ENCODE measurements at places on chromosomes 12 and 14.

DNA sequence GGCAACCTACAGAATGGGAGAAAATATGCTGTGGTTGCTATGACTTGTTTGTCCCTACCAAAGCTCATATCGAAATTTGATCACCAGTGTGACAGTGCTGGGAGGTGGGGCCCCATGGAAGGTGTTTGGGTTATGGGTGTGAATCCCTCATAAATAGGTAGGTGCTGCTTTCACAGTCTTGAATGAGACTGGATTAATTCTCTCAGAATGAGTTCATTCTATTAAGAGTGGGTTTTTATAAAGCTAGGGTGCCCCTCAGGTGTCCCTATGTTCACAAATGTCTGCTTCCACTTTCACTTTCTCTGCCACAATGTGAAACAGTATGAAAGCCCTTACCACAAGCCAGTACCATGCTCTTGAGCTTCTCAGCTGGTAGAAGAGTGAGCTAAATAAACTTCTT is 133.5 kb downstream of the CPNE8 start:
- DNase-seq: no peak

- peak; percentile 34 for DNase-seq
Measured at GRCh38 chr14:89351516-89352404, 65.3 kb downstream of the FOXN3 start.

DNA sequence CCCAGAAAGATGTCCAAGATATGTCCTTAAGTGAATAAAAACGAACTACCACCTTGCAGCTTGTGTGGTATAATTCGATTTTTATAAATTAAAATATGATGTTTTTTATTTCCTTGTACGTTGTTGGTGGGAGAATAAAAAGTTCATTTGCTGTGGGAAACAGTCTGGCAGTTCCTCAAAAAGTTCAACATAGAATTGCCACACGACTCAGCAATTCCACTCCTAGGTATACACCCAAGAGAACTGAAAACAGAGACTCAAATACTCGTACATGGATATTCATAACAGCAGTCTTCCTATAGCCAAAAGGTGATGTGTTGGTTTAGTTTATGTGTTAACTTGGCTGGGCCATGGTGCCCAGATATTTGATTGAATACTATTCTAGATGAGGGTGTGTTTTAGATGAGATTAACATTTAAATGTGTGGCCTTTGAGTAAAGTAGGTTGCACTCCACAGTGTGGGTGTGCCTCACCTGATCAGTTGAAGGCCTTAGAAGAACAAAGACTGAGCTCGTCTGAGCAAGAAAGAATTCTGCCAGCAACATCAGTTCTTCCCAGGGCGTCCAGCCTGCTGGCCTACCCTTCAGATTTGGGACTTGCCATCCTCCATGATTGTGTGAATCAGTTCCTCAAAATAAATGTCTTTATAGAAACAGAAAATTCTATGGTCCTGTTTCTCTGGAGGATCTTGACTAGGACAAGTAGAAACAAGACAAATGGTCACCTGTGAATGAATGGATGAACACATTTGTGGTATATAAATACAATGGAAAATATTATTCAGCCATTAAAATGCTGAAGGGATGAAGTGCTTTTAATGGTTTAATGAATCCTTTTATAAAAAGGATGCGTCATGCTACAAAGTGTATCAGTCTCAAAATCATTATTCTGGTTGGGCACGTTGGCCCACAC is 5.1 kb upstream of the DENR start:
- no peak for DNase-seq

DNA sequence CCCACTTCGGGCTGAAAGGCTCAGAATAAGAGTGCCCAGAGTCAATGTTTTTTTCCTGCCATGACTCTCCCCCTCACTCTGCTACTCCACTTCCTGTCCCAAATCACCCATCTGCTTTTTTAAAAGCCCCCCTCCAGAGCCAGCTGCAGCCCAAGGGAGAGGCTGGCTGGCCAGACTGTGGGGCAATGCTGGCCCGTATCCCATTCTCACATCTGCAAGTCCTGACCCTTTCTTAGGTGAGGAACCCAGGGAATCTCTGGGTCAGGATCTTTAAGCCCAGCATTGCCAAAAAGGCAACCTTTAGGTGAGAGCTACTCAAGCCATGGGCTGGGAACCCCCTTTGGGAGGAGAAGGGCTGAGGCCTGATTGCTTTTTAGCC is 1.7 kb upstream of the ITGA5 start:
- no peak for DNase-seq

- DNase-seq: no peak
Measured at GRCh38 chr12:22687361-22688076, 62.5 kb downstream of the ETNK1 start.

- DNase-seq: no peak
Measured at GRCh38 chr12:106696681-106697417, 77.6 kb upstream of the RIC8B start.

GRCh38 chr12:107759410-107759809 is 1.5 kb downstream of the PRDM4 start:
- DNase-seq: peak; percentile 27

DNA sequence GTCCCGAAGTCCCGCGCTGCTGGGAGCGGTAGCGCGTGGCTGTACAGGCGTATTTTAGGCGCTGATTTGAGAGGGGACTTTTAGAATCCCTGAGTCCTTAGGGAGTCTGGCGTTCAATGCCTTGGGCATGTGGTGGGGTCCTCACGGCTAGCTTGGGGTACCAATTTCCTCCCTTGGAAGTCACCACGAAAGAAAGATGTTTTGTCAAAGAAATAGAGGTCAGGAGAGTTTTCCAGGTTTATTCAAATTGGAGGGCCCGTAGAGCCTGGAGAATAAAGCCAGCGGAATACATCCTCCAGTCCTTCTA is 63.9 kb downstream of the KLHL28 start:
- no peak for DNase-seq

DNA sequence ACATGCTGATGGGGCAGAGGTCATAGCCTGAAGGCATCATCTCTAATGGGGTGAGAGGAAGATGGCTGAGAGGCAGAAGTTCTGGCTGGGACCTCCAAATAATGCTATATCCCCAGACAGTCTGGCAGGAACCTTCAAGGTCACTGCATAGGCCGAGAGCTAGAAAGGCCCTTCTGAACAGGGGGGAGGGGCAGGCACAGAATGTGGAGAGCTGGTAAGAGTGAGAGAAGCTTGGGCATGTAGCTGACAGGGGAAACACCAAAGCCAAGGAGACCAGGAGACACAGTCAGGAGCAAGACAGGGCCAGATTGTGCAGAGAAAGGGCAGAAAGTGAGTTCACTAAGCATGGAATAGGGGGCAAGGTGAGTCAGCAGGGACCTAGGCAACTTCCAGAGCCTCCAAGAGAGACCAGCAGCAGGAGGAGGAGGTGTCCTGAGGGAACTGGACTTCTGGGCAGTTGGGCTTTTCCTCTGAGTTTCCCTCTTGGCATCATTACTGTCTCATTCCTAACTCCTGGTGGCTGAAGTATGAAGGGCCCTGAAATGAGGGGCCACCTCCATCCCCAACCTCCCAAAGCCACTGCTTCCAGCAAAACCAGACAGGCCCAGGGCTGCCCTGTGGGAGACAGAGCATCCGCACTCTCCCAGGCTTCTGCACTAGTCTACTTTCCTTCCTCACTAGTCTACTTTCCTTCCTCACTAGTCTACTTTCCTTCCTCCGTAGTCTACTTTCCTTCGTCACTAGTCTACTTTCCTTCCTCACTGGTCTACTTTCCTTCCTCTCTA is 17.1 kb downstream of the ANO2 start:
- no peak for DNase-seq

- DNase-seq: peak; percentile 85
Measured at GRCh38 chr12:127280393-127281275, 986.3 kb upstream of the TMEM132C start.

DNA sequence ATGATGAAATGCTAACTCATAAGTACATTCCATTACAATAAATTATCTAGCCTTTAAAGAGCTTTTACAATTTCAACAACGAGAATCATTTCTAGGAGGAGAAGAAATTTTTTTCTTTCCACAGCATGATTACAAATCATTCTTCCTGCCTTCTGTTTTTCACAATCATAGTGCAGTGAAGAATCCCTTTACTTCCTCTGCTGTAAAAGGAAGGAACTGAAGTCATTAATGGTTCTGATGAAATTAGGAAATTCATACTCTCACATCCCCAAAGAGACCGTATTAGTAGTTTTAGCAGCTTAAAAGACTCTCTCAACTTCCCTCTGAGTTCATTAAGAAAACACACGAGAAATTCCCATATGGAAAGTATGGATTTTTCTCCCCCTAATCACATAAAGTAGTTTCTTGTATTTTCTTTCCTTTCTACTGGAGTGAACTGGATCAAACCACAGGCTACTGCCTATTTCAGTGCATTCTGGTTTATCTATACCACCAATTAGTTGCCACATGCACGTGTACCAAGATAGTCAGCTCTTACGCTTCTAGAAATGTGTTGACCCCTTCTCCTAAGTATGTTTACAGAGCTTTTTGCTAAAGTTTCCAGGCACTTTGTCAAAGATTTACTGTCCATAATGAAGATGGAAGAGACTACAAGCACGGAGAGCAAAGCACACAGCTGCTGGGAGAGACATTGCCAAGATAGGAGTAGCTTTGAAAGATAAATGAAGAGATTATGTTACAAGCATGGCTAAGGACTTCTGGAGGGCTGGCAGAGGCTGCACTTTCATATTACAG is 58.9 kb upstream of the KITLG start:
- no peak for DNase-seq

DNA sequence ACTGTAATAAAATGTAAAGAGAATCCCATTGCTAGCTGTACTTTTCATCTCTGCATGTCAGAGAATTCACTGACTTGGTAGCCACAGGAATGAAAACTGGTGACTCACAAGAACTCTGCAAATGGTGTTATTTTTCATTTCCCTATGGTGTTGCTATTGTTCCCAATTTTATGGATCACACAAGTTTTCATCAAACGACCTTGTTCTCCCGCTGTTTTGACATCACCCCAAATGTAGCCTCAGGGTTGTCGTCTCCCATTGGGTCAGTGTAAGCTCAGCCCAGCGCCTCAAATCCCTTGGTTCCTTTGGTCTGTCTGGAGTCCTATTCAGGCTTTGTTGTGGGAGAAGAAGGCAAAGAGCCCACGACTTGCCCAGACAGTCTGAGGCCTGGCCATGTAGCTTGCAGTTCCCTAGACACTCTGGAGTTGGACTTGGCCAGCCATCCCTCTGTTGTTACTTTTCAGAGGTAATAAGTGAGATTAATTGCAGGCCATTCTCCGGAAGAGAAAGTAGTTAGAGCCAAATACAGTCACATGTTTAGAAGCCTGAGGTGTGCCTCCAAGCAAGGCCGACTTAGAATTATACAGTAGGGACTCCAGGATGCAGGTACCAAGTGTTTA is 159.2 kb downstream of the TGFB3 start:
- DNase-seq: no peak

- no peak for DNase-seq
Measured at GRCh38 chr14:104477666-104478380, 101.7 kb upstream of the C14orf180 start.

DNA sequence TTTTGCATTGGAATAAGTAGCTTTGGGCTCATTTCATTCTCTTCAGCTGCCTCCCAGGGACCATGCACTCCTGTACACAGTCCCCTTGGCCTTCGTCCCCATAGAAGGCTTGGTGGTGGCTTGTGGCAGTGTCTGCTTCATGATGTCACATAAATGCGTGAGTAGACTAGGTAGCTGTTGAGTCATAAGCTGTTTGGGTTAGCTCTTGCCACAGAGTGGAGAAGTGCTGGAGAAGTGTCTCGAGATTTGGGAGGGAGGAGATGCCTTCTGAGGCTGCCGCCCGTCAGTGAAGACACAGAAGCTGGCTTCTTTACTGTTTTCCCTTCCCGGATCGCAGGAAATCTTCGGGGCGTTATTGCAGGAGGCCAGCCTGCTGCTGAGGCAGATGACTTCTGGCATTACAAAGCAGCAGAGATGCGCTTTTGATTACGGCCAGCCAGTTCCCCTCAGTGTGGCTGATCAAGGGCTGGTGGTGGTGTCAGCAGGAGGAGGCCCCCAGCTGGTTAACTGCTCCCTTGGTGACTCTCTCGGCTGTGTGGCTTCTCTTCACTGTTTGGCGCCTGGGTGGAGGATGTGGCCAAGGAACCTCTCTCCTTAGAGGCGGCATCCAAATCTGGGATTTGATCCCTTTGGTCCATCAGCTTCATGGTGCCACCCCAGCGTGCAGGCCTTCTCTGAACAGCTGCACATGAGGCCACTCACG is 67.6 kb downstream of the AACS start:
- DNase-seq: no peak

DNA sequence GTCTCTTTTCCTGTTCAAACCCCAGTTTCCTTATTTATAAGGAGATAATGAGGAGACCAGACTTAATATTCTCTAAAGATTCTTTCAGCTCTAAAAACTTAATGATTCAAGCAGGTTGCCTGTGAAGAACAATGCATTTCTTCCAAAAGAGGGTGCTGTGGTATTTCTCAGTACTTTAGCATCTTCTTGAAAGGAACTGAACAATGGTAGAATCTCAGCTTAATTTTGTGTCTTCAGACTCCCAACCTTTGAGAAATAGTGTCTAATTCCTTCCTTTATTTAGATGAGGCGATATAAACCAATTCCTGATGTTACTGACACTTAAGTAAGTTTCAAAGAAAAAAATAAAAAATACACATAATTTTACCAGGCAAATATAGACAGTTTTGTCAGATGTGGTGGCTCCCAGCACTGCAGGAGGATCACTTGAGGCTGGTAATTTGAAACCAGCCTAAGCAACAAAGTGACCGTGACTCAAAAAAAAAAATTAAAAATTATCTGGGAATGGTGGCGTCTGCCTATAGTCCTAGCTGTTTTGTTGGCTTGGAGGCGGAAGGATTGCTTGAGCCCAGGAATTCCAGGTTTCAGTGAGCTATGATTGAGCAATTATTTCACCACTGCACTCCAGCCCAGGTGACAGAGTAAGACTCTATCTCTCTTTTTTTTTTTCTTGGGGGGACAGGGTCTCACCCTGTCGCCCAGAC is 76.9 kb upstream of the PSMA6 start:
- DNase-seq: no peak

- no peak for DNase-seq
Measured at GRCh38 chr14:37992499-37992898, 215.2 kb upstream of the SSTR1 start.

DNA sequence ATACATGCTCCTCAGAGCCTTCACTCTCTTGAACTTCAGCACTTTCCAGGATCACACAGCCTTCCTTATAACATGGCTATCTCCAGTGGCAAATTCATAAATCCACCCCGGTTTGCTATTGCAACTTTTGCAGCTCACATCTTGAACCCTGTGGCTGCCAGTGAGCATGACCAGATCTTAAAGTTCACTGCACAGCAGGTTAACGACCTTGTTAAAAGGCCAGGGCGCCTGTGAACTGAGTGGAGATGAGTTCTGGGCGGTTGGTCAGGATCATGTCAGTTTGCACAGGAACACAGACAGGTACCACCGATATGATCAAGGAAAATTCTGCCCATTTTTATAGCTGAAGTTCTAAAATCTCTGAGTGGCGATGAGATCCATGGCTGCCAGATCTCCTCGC is 24.7 kb upstream of the LTA4H start:
- no peak for DNase-seq

GRCh38 chr12:54603173-54603814 is 14.8 kb upstream of the PPP1R1A start:
- peak; percentile 72 for DNase-seq

DNA sequence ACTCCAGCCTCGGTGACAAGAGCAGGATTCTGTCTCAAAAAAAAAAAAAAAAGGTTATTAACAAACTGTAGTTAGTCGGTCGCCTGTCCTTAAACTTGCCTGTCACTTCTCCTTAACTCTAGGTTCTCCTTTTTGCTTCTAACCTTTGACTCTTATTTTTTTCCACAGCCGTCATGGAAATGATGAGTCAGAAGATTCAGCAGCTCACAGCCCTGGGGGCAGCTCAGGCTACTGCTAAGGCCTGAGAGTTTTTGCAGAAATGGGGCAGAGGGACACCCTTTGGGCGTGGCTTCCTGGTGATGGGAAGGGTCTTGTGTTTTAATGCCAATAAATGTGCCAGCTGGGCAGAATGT is 418 bp upstream of the MYG1 start:
- peak; percentile 55 for DNase-seq
